ENCODE measurements at places on chromosomes 6 and 20.

GRCh38 chr6:33412140-33413009 is 1.6 kb downstream of the PHF1 start:
- no peak for DNase-seq

GRCh38 chr6:163237110-163237509 is 177.4 kb upstream of the QKI start:
- no peak for DNase-seq

DNA sequence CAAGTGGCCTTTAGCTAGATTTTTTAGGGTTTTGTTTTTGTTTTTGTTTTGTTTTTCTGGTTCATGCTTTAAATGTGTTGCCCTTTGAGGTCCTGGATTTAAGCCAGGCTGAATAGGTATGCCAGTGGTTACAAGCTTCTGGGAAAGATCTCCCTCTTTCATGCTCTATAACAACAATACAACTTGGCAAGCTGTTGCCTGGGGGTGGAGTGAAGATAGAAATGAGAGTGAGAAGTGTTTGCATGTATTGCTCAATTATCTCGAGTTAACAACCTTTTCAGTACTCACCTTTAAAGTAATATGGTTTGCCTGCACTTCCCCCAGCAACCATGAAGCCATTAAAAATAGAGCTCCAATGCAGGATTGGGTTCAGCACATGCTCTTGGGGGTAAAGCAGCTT is 19.2 kb upstream of the HAO1 start:
- DNase-seq, result peak; percentile 12

DNA sequence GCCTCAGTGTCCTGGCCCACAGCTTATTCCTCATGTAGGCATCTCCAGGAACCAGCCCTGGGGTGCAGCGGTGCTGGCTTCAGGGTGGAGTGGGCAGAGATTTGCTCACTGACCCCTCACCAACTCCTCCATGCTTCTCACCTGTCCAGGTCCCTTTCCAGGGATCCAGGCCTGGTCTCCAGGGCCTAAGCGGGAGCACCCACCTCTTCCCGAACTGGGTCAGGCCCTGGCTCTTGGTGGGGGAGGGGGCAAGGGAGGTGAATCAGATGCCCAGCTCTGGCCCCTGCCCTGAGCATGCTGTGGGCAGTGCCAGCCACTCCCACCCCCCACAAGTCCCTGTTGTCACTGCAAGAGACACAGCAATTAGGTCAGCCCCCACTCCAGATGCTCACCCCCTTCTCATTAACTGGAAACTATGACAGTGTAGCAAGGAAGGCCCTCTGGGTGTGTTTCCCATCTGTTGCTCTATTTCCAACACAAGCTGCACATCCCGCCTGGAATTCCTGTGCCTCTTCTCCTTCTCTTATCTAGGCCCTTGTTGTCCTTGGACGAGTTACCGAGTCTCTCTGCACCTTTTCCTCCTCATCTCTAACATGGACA is 37.0 kb downstream of the MDFI start:
- peak; percentile 24 for DNase-seq

DNA sequence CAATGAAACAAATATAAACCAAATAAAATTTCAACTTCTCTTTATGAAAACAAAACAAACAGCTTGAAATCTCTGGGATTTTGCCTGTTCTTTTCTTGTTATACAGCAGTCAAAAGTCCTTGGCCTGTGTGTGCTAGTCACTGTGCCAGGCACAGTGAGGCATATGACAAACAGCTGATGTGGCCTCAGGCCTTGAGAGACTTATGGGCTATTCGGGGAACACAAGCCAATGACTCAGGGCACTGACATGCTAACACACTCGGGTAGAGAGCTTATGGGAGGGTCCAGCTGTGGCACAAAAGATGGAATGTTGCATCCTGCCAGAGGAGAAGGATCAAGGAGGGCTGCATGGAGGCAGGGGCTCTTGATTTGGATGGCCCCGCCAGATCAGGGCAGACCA is 95.4 kb upstream of the NKX2-2 start:
- no peak for DNase-seq

GRCh38 chr20:37484331-37484730 is 36.7 kb upstream of the NNAT start:
- DNase-seq, result no peak

DNA sequence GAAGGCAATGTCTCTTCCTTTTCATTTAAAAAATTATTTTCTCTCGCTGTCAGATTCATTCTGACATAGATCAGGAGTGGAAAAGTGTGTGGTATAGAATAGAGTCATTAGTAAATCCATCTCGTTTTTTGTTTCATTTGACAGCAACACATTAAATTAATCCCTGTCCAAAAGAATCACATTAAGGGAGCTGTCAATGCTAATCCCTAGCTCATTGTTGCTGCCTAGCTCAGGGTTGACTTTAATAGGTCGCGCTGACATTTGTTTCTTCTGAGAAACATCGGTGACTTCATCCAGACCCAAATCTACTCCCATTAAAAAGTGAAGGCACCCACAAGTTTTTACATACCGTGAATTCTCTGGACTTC is 25.4 kb upstream of the MAP3K7 start:
- no peak for DNase-seq

DNA sequence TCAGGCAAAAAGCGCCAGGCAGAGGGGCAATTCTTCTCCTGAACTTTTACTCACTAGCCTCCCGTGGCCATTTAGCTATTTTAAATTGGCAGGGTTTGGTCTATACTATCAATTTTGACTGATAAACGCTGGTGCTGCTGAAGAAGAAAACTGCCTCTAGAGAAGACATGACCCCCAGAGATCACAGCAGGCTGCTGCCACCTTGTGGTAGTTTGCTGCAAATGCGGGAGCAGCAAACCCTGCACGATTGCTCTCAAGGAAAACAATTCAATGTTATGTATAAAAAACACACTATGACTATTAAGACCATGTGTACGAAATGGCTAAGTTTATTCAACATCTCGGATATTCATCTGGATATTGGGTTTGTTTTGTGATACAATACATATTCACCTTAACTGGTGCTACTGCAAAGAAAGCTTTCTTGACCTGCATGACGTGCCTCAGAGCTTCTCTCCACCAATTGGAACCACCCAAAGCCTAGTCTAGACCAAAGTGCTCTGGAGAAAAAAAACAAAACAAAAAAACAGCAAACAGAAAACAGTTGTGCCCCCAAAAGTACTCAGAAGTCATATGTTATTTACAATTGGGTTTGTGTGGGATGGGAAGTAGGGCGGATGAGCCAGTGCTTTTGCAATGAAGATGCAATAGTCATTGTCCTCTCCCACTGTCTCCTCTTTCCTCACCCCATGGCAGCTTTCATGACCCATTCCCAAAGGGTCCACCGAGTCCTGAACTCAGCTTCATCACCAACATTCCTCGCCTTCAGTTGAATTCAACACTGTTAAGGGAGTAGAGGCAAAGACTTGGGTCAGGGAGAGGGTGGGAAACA is 19.6 kb upstream of the IL17F start:
- peak; percentile 33 for DNase-seq

DNA sequence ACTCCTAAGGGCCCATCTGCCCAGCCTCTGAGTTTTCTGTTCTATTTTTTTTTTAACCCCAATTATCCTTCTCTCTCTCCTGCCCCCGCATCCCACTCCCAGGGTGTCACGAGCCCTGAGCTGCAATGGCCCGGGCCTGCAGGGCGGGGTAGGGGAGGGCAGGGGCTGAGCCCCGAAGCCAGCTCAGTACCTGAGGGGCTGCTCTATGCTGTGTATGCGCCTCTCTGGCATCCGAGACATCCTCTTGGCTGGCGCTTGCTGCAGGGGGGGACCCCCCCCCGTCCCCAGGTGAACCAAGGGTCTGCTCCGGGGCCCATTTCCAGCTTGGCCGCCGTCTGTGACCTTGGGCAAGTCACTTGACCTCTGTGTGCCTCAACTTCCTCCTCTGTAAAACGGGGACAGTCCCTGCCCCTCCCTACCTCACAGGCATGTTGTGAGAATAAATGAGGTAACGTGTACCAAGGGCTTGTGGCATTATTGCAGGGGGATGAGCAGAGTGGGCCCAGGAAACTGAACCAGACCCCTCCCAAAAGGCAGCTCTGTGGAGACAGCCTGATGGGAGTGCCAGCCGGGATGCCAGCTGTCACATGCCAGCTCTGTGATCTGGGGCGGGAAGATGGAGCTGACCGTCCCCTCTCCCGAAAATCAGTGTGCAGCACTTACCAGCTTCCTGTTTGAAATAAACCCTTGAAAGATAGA is 13.0 kb upstream of the MYL9 start:
- DNase-seq, result no peak

DNA sequence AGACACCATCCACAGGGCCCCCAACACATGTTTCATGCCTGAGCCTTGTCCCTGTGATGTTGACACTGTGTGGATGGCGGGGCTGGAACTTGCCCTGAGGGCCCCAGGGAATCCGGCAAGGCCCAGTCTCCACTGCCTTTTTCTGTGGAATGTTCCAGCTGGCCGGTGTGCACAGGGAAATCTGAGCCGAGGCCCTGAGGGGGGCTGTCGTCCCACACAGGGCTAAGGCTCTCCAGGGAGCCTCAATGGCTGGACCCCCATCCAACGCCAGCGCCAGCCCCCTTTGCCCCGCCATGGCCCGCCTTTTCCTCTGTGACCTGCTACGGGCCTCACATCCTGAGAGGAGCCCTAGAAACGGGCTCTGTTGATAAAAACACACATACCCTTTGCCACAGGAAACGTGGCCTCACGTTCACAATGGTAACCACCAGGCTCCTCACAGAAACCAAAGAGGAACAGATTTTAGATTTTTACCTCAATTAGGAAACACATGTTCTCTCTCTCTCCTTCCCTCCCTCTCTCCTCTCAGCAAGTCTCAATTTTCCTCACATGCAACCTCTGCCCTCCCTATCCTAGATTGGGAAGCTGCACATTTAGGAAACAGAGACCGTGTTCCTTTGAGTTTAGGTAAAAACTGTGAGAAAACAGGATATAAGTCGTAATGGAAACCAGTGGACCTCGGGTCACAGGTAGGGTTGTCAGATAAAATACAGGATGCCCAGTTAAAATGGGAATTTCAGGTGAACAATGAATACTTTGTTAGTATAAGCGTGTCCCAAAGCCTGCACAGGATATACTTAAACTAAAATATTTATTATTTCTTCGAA is 13.7 kb upstream of the ZNF831 start:
- DNase-seq, result no peak

- no peak for DNase-seq
These were observed 12.3 kb upstream of the CTNNBL1 start for GRCh38 chr20:37681384-37682112.

DNA sequence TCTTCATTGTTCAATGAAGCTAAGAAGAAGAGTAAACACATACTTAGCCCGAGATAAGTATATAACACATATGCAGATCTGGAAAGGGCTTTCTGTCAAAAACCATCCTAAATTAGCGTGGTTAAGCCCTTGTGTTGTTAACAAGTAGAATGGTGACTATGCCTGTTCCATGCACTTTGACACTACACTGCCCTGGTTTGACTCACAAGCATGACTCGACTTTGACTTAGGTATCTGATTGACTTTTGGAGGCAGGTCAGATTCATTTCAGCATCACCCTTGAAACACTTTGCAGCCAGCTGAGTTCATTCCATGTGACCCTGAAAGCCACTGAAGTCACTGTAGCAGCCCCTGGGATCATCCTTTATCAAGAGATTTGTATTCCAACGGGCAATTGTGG is 239.8 kb downstream of the TBX18 start:
- DNase-seq, result no peak

GRCh38 chr6:81552644-81553043 is 199.8 kb downstream of the TENT5A start:
- no peak for DNase-seq

DNA sequence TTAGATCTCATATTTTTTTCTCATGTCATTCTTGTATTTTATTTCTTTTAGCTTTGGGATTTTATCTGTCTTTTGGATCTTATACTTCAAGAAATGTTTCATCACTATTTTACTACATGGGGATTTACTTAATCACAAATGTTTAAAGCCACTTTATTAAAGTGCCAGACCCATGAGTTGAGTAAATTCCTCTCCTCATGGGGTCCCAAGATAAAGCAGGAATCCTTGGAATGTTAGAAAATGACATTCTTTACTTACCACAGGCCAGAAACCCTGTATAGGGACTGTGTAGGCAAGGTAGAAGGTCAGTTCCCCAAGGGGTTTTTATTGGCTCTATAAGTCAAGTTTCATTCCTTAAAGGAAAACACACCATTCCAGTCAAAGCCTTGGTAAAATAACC is 28.4 kb upstream of the OR2J2 start:
- DNase-seq, result no peak

GRCh38 chr20:13995086-13995665 is at the start of gene MACROD2:
TSS of gene MACROD2 (plus strand) at chr20:13995516.
- DNase-seq, result peak; percentile 94

DNA sequence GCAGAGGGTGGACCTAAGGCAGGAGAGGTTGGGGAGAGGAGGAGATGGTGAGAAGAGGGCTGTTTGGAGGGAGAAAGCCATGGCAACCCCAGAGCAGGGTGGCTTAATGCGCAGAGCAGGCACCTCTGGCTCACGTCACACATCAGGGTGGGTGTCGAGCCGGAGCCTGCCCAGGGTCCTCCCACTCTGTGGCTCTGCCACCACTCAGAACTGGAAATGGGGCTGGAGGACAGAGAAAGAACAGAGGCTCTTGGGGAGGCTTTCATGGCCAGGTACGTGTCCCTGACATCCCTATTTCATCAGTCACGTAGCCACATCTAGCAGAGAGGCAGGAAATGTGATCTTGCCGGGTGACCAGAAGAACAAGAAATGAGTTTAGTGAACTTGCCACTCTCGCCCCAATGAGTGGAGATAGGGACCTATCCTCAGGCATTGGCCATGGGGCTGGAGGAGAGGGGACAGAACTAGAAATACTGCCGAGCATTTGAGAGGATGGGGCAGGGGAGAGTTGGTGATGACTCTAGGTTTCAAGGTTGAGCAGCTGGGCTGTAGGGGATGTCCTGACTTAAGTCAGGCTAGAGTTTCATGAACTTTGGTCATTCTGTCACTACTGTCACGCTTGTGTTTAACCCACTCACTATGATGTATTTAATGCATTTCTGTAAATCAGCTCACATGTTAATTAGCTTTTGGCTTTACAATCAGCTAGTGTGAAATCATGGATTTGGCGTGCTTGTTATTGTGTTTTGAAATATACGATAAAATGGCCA is 52.7 kb downstream of the CDH26 start:
- no peak for DNase-seq

GRCh38 chr6:169243186-169243585 is 10.5 kb downstream of the THBS2 start:
- no peak for DNase-seq

DNA sequence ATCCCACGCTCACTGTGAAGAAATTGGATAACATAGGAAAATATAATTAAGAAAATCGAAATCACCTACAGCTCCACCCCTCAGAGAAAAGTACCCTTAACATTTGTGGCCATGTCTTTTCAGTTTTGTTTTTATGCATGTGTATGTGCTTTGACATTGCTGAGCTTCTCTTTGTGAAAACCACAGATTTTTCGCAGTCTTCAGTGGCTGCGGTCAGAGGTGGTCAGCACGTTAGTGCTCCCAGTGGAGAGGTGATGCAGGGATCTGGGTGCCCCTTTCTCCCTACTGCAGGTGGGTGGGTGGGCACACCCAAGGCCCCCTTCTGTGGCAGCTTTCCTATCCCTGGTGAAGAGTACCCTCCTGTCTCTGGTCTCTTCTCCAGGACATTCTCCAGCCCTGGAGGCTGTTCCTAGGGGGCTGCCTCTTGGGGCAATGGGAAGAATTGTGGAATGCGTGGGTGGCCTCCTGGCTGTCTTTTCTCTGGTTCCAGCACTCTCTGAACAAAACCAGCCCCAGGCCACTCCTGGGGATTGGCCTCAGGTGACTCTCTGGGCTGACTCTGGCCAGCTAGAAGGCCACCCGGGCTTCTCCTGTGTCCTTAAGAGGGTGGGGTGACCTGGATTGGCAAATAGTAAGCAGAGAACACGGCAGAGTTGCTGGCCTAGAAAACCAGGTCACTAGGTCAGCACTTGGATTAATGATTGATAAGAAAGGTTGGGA is 49.8 kb upstream of the FANCE start:
- no peak for DNase-seq
